ENCODE measurements at places on chromosomes 11 and 22.

- no peak for DNase-seq
These were observed 105.9 kb upstream of the BDNF start for GRCh38 chr11:27806122-27806521.

DNA sequence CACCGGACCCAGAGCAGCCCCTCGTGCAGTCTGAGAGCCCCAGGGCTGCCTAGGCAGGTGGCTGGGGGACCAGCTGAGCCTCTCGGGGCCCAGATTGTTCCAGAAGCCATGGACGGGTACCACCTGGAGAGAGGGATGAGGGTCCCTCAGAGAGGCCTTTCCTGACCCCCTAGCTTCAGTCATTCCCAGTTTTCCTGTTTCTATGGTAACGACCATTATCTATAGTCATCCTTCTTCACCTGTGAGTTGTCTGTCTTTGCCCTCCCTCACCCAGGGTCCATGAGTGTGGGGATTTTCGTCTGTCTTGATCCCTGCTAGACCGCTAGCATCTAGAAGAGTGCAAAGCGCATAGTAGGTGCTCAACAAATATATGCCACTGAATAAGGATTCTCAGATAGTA is 76.3 kb upstream of the TCF20 start:
- DNase-seq, result no peak

DNA sequence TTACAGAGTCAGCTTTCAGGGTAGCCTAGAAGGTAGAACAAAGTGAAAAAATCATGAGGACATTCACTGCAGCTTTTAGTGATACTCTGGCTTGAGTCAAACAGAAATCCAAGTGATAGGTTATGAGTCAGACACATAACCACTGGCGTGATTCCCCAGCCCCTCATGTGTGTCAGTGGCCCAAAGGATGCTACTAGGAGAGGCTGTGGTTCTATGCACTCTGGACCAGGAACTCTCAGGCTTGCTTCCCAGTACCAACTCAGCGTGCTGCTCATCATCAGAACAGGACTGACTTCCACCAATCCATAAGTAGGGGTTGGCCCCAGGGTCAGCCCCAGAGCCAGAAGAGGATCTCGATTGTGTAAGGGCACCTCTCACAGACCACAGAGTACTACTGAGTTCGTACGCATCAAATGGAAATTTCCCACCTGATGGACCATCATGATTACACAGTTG is 116.8 kb downstream of the MED15 start:
- no peak for DNase-seq

DNA sequence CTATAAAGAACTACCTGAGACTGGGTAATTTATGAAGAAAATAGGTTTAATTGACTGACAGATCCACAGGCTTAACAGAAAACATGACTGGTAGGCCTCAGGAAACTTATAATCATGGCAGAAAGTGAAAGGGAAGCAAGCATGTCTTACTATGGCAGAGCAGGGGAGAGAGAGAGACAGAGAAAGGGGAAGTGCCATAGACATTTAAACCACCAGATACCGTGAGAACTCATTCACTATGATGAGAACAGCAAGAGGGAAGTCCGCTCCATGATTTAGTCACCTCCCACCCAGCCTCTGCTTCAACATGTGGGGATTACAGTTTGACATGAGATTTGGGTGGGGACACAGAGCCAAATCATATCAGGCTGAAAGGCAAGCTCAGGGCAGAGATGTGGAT is 327.1 kb upstream of the DDI1 start:
- DNase-seq, result no peak

- no peak for DNase-seq
These were observed 8.3 kb downstream of the PDHX start for GRCh38 chr11:34924714-34925113.

DNA sequence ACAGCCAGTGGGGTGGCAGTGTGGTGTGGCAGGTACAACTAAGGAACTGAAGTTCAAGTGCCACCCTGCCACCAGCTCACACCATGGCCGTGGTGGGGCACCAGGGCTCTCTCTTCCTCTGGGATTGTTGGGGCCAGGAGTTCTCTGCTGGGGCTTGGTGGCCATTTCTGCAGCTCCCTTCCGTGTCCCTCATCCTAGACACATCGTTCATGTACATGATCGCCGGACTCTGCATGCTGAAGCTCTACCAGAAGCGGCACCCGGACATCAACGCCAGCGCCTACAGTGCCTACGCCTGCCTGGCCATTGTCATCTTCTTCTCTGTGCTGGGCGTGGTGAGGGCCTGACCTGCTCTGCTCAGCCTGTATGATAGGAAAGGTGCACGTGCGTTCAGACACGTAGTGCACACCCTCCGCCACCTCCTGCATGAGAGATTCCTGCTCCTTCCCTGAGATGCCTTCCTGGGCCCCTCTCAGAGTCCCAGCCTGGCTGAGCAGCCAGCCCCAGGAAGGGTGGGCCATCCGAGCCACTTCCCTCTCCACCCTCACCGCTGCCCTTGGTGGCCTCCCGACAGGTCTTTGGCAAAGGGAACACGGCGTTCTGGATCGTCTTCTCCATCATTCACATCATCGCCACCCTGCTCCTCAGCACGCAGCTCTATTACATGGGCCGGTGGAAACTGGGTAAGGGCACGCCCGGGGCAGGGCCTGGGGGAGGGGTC is 7.3 kb upstream of the TAGLN start:
- DNase-seq, result peak; percentile 14

- DNase-seq, result no peak
These were observed 1.6 kb upstream of the TMEM109 start for GRCh38 chr11:60912223-60912850.

GRCh38 chr22:46524203-46524740 is 13.1 kb downstream of the CELSR1 start:
- no peak for DNase-seq

DNA sequence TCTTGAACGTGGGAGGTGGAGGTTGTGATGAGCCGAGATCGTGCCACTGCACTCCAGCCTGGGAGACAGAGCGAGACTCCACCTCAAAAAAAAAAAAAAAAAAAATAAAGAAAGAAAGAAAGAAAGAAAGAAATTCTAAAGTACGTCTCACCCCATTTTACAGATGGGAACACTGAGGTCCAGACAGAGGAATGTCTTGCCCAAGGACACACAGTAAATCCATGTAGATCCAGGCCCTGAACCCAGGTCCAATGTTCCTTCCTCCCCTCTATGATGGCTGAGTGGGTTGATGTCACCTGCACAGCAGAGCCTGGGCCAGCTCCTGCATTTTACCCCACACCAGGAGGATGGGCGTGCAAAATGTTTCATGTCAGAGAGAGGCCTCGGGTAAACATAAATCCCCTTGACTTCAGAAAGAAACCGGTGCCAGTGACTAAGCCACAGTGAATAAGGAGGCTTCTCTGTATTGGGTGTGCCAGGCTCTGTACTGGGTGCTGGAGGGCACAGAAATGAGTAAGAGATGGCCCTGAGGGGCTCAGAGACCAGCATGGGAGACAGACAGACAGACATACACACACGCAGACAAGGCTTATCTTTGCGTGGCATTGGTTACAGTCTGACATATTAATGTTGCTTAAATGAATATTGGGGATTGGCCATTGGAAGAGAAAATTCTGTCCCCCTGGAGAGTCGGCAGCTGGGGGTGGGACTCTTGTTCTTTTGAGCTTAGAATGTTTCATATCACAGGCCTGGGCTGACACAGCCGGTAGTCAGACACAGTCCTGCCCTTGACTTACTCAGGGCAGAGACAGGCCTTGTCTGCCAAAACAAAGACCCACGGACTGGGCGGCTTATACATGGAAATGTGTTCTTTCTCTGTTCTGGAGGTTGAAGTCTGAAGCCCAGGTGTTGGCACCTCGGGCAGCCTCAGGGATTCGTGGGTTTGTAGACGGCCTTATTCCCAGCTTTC is 105.4 kb downstream of the MIAT start:
- DNase-seq, result no peak
